Natural killer cell treated with Interleukin-12 subunit alpha and Interleukin-12 subunit beta and Interleukin-15 and Interleukin-18, amount 100 ng/mL, for 72 hours (primary cell): ENCODE measurements at places on chromosomes 6 and 20.

- H3K4me3 ChIP-seq: no peak overlapping the region
Observed at GRCh38 chr20:219290-220115, 7.6 kb upstream of the DEFB129 start.

DNA sequence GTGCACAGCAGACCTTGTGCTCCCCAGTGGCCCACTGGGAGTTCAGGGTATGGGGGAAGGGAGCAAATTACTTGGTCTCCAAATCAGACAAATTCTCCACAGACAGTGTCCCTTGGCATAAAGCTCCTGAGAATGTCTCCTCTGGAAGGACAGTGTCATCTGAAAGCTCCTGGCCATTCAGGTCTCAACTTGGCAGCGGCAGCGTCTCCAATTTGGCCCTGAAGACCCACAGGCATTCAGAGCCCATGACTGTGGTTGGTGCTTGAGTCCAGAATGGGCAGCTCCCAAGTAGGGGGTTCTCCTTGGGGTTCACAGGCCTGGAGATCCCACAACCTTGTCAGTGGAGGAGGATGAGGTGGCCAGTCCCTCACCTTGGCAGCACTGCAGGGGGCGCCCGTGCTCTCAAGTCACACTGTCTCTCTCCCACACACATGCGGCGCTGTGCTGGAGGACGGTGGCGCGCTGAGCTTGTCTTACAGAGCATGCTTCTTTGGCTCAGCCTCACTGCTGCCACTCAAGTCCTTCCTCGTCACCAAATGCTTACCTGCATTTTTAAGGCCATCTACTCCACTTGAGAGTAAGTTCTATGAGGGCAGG, 20.7 kb downstream of the DYNLRB1 start:
- no peak overlapping the region for H3K27ac ChIP-seq
- peaks cover 25% of the 10 kb centered on the region for H3K4me1 ChIP-seq
- H3K27me3 ChIP-seq: no peaks in the 10 kb centered on the region
- peaks cover 8% of the 10 kb centered on the region for H3K36me3 ChIP-seq
- no peak overlapping the region for H3K4me3 ChIP-seq

DNA sequence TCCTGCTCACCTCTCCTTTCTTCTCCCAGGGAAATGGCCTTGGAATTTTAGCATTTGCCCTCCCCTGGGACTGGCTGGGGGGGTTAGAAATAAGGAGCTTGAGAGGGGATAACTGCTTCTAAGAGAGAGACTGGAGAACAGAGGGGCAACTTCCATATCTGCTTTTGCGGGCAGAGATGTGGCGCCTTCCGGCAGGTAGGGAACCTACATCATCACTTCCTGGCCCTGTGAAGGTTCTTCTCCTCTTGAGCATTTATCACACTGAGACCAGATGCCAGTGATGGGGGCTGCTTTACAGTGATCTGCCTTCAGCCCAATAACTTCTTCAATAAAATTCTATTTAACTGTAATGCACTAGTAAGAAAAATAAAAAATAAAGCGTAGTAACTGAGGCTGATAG, 48.1 kb downstream of the TBC1D7 start:
- H3K4me3 ChIP-seq: no peak overlapping the region
- no peak for DNase-seq
- H3K27me3 ChIP-seq: no peaks in the 10 kb centered on the region
- H3K4me1 ChIP-seq: no peaks in the 10 kb centered on the region
- H3K36me3 ChIP-seq: no peaks in the 10 kb centered on the region

DNA sequence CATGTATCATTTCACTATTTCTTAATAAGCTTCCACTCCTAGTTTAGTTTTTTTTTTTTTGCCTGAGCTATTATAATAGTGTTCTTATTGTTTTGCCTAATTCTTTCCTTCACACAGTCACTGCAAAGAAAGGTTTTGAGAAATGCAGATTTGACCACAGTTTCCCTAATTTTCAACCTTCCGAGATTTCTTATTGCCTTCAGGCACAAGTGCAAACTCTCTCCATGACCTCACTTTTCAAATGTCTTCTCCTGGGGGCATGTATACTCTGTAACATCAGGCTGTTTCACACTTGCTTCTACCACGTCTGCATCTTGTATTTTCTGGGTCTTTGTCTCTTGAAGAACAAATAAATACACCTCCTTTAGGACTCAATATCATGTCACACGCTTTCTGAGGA, 339.0 kb upstream of the CITED2 start:
- H3K36me3 ChIP-seq: no peaks in the 10 kb centered on the region
- no peaks in the 10 kb centered on the region for H3K4me1 ChIP-seq
- no peak for DNase-seq
- H3K27ac ChIP-seq: no peak overlapping the region
- H3K4me3 ChIP-seq: no peak overlapping the region

GRCh38 chr6:142898927-142899895, 45.8 kb downstream of the HIVEP2 start:
- peaks cover 19% of the 10 kb centered on the region for H3K36me3 ChIP-seq
- no peaks in the 10 kb centered on the region for H3K27me3 ChIP-seq
- no peak overlapping the region for H3K27ac ChIP-seq

- H3K27ac ChIP-seq: no peak overlapping the region
- no peak for DNase-seq
- H3K36me3 ChIP-seq: peaks cover 4% of the 10 kb centered on the region
- H3K27me3 ChIP-seq: peaks cover 15% of the 10 kb centered on the region
Observed at GRCh38 chr6:45959534-45960145, 56.0 kb downstream of the CLIC5 start.

GRCh38 chr6:52653151-52653550, 17.8 kb upstream of the TMEM14A start:
- no peaks in the 10 kb centered on the region for H3K36me3 ChIP-seq
- no peak for DNase-seq
- no peak overlapping the region for H3K4me3 ChIP-seq

- no peak overlapping the region for H3K27ac ChIP-seq
- H3K4me1 ChIP-seq: no peaks in the 10 kb centered on the region
- H3K4me3 ChIP-seq: no peak overlapping the region
- peaks cover 9% of the 10 kb centered on the region for H3K27me3 ChIP-seq
- H3K36me3 ChIP-seq: no peaks in the 10 kb centered on the region
Observed at GRCh38 chr20:19697415-19697814, 60.6 kb upstream of the RIN2 start.

DNA sequence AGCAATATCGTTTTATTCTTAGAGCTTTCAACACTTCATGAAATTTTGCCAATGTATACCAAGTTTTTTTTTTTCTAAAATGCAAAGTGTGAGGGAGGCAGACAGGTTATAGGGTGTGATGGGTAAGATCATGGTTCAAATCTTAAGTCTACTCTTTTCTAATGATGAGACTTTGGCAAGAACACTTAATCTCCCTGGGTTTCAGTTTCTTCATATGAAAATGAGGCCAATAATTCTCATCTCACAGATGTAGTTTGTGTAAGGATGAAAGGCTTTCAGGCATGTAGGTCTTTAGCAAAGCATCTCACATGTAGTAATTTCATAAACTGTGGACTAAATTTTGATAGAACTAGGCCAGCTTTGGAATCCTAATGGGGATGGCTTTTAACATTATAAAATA, 457.1 kb downstream of the QKI start:
- H3K4me3 ChIP-seq: no peak overlapping the region
- peaks cover 14% of the 10 kb centered on the region for H3K27me3 ChIP-seq
